ENCODE measurements at places on chromosomes 5 and 9. TPM values are rescaled to one million over a fixed set of nuclear protein-coding genes. Genes with fewer than 3 reads are reported as not detected.

ERAP2 gene
- 24.2 TPM for total RNA-seq

GFRA3 gene
- total RNA-seq: 0.55 TPM

PCDHGA11 gene
- total RNA-seq: 7.1 TPM

MYMK gene
- not detected for total RNA-seq

PCDHGB4 gene
- 10.1 TPM for total RNA-seq

PTGDS gene
- 145 TPM for total RNA-seq

CTXN3 gene
- total RNA-seq: not detected

PRLR gene
- 3.2 TPM for total RNA-seq

CDC37L1 gene
- 26.3 TPM for total RNA-seq

SLC27A4 gene
- total RNA-seq: 13.3 TPM

- DNase-seq: no peak
Observed at GRCh38 chr9:136093346-136093986, 1.6 kb downstream of the NACC2 start.

GRCh38 chr9:76926324-76926741, 20.4 kb upstream of the PRUNE2 start:
- peak; percentile 57 for DNase-seq

DNA sequence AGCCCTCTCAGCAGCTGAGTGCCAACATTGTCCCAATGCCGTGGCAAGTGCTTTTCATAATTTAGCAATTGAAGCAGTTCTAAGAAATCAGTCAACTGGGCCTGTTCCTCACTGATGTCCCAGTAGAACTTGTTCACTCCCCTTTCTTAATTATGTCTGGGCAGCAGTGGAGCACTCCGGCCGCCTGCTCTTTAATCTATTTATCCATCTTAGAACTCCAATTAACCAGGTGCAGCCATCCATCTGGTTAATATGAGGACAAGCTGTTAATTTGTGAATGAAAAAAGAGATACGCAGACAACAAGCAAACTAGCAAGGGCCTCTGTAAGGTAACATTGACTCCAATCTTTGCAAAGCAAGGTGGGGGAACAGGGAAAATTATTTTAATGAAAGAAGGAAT, 39.4 kb downstream of the MAT2B start:
- no peak for DNase-seq

GRCh38 chr5:65539827-65540226, 23.1 kb downstream of the CENPK start:
- no peak for DNase-seq

- DNase-seq: peak; percentile 42
Observed at GRCh38 chr5:176890455-176891330, 8.5 kb downstream of the HK3 start.

- no peak for DNase-seq
Observed at GRCh38 chr5:16600946-16601345, 15.9 kb downstream of the RETREG1 start.

GRCh38 chr5:5480481-5481111, 58.1 kb downstream of the ICE1 start:
- DNase-seq: no peak

GRCh38 chr9:18906656-18907395, 126.2 kb downstream of the SAXO1 start:
- DNase-seq: no peak

- DNase-seq: peak; percentile 49
Observed at GRCh38 chr5:76341651-76342334, 61.3 kb upstream of the IQGAP2 start.

DNA sequence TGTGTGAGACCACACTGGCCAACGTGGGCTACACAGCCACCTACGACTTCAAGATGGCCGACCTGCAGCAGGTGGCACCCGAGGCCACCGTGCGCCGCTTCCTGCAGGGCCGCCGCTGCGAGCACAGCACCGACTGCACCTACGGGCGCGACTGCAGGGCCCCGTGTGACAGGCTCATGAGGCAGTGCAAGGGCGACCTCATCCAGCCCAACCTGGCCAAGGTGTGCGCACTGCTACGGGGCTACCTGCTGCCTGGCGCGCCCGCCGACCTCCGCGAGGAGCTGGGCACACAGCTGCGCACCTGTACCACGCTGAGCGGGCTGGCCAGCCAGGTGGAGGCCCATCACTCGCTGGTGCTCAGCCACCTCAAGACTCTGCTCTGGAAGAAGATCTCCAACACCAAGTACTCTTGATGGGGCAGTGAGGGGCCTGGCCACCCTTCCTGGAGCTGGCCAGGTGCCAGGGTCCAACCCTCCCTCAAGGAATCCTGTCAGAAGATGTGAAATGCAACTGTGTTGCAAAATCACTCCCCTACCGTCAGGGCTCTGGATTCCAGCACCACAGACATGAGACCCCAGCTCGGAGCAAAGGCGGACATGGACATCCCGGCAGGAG, 11.1 kb downstream of the DIPK1B start:
- no peak for DNase-seq

DNA sequence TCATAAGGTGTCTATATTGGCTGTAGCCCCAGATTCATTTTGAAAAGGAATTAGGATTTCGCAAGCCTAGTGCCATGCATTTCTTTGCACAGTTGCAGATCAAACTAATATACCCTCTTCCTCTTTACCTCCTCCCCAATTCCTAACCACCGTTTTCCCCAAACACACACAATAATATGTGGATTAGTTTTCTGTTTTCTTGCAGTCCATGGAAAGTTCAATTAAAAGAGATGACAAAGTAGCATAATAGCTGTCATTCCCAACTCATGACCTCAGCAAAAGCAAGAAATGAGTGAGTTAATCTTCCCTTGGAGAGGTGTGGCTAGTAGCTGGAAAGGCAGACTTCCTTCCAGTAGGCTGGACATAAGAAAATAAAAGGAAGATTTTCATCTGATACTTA, 349.1 kb downstream of the TMEM232 start:
- no peak for DNase-seq

GRCh38 chr5:66989781-66990180, 206.8 kb downstream of the CD180 start:
- DNase-seq: no peak

DNA sequence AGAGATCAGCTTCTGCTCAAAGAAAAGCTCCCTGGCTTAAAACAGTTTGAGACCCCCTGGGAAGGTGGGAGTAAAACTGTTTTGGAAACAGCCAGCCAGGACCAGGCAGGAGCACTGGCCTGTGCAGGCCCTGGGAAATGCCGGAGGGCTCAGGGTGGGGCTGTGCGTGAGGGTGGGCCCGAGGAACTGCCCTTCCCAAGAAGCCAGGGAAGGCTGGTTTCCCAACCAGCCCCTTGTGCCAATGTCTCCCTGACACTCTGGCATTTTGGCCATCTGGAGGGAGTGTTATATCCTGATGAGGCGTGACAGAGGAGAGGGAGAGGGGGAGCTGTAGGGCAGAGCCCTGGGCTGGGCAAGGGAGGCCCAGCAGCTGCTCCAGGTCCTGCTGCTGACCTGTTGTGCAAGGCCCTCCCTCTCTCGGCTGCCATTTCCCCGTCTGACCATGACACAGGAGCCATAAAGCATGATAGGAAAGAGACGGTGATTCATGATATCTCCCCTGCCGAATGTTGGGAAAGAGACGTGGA, 16.1 kb downstream of the OLFML2A start:
- no peak for DNase-seq

DNA sequence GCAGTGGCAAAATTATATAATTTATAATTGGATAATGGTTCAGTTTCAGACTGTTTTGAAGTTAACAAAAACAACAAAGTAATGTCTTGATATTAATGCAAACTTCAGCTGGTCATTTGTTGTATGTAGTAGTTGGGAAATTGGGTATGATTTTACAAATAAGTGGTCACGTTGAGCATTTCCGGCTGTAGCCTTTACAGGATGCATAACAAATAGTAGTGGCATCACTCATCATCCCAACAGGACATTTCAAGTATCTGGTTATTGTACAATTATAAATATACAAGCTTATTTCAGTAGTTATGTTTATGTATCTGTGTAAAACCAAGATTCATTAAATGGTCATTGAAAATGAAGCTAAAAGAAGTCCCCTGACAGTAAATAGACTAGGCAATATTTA, 72.9 kb downstream of the SMIM15 start:
- no peak for DNase-seq

GRCh38 chr9:846852-847251, 5.4 kb downstream of the DMRT1 start:
- DNase-seq: no peak

All from aorta (tissue), 5 donors.